ENCODE measurements at places on chromosomes 11 and 22. TPM values are rescaled to one million over a fixed set of nuclear protein-coding genes. Genes with fewer than 3 reads are reported as not detected.

GRCh38 chr22:24424001-24424900, 3.1 kb upstream of the ADORA2A start:
- DNase-seq, result no peak

The TOLLIP gene
- total RNA-seq, result 63.6 TPM

DNA sequence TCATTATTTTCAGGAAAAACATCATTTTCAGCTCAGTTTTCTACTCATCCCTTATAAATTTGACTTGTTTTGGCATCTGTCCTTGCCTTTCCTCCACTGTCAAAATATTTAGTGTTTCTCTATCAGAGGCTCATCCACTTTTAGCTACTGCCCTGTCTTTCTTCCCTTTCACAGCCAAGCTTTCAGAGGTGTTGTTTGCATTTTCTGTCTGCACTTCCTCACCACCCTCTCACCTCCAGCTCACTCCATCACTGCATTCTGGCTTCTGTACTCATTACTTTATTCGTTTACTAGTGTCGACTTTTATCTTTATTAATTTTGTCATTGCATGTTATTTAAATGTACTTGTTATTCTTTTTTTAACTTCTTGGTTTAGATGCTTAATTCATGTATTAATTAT, 26.7 kb upstream of the NNMT start:
- no peak for DNase-seq

The SCO2 gene
- 9.6 TPM for total RNA-seq
